ENCODE measurements at places on chromosomes 16 and 17. TPM values are rescaled to one million over a fixed set of nuclear protein-coding genes. Genes with fewer than 3 reads are reported as not detected.

DNA sequence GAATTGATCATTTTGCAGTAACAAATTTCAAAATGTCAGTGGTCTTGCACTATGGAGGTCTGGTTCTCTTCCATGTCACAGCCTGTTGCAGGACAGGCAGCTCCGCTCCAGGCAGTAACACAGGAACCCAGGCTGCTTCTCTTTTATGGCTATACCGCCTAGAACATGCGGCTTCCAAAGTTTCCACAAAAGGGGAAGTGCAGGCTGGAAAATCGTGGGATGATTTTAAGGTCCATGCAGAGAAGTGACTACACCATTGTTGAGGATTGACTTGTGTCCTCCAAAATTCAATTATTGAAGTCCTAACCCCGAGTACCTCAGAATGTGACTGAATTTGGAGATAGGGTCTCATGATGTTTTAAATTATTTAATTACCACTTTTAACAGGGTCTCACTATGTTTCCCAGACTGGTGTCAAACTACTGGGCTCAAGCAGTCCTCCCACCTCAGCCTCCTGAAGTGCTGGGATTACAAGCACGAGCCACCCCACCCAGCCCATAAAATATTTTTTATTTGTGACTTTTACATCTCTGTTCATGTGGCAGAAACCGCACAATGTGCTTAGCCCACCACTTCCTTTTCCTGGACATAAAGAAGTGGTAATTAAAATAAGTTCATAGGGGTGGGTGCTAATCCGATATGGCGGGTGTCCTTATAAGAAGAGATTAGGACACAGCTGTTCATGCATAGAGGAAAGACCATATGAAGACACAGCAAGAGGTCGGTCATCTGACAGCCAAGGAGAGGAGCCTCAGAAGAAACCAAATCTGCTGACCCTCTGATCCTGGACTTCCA is 279.2 kb upstream of the RPL38 start:
- DNase-seq = no peak

DNA sequence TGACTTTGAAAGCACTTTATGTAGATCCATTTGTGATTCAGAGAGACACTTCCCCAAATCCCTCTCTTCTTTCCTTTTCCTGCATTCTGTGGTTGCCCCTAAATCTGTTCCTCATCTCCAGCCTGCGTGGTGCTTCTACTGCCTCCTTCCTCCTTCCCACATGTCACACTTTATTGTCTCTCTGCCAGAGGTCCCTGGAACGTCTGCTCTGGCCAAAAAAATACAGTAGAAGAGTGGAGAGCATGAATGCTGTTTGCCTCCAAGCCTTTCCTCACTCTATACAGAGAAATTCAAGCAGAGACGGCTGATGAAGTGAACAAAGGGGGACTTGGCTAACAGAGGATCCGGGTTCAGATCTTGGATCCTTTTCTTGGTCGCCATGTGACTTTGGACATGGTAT is 22.8 kb upstream of the IRX3 start:
- DNase-seq = no peak

DNA sequence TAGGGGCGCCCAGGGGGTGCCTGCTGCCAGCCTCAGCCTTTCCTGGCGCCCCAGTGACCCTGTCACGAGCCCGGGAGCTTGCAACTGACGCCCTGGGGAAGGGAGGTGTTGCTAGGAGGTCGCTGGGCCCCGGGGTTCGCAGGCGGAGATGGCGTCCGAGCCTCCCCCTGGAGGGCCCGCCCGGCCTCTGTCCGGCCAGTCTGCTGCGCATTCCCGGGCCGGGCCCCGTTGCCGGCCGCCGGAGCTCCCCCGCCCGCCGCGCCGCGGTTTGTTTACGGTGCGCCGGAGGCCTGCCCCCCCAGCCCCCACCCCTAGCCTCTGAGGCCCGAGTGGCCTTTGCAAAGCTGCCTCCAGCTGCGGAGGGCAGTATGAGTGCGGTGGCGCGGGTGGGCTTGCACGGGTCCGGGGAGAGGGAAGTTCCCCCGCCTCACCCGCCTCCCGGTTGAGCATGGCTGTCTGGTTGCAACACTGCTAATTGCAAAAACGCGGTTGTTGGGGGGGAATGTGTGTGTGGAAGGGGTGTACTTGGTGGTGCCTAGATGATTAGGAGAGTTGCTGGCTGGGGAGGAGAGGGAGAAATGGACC is 514 bp downstream of the THRA start:
- DNase-seq = no peak

DNA sequence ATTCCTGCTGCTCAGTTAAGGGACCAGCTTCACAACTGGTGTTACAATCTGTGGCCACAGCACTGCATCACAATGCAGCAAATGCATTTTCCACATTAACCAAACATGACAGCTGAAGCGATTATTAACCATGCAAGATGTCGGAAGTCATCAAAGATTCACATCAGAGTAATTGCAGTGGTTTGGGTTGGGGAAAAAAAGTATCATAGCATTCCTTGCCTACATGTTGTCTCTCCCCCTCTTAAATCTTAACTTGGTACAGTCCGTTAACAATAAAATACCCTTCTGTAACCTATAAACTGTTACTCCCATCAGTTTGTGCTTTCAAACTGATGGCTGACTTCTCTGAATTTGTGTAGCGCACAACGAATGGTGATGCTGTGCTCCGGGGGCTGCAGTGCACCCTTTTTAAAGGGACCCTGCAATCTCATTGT is 51.6 kb downstream of the NUP93 start:
- no peak for DNase-seq

DNA sequence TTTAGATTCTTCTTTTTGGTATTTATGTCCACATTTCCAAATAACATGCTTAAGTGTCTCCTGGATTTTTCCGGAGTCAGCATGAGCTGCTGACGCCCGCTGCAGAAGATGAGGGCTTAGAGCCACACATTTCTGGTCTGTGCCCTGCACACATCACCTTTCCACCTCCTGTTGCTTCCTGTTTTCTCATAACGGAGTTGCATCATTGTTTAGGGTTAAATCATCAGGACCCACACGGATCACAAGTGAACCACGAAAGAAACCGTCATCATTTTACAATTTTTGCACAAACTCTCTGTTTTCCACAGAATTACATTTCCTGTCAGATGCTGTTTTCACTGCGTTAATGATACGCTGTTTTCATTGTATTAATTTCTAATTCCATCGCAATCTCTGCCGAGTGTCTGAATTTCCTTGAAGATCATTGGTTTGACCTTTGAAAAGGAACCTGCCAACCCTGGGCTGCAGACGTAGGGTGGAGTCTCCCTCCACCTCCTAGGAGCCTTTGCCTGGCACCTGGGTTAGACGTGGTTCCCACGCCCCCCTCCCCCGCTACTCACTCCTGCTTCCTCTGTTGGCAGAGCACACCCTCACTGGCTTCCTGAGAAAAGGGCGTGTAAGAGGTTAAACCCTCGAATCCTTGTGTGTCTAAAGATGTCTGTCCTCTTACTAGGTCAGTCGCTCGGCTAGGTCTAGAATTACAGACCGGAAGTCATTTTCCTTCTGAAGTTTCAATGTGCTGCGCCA is 68.2 kb downstream of the RNF213 start:
- DNase-seq = no peak

SHISA9 gene
- total RNA-seq = 0.05 TPM

HOXB8 gene
- 0.21 TPM for total RNA-seq

TNK1 gene
- 0.77 TPM for total RNA-seq

FBXW10 gene
- total RNA-seq = not detected

ATP2C2 gene
- total RNA-seq = not detected

GAS2L2 gene
- total RNA-seq = not detected

DNA sequence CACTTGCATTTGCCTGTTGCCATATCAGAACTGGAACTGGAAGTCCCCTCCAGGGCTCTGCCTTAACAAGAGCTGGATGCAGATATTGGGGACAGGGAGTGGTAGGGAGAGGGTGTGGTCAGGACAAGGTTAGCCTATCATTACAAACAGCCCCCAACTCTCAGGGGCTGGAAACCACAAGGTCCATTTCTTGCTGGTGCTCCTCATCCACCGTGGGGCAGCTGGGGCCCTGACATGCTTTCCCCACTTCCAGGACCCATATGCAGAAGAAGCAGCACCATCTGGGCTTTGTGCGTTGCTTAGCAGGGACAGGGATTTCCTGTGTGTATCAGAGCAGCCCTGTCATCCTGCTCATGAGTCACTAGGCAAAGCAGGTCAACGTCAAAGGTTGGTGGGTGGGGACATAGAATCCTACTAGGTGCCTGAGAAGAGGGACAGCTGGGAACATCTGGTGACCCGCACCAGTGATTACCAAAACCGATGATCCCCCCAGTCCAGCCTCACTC is 26.9 kb downstream of the RGS9 start:
- no peak for DNase-seq

DNA sequence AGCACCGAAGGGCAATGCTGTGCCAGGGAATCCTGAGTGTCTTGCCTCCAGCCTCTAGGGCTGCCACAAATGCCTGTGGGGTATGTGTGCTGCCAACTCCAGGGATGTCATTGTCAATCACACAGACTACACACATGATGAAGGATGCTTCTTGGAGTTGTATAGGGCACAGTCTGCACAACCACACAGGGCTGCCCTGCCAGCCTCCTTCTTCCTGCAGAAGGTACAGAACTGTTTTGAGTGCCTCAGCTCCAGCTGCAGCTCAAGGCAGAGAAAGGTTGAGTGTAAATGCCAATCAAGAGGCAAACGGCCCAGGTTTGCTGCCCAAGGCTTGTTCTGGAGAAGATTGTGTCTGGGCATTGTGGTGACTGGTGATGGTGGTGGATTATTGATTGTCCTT is 15.6 kb downstream of the SCNN1B start:
- no peak for DNase-seq

DNA sequence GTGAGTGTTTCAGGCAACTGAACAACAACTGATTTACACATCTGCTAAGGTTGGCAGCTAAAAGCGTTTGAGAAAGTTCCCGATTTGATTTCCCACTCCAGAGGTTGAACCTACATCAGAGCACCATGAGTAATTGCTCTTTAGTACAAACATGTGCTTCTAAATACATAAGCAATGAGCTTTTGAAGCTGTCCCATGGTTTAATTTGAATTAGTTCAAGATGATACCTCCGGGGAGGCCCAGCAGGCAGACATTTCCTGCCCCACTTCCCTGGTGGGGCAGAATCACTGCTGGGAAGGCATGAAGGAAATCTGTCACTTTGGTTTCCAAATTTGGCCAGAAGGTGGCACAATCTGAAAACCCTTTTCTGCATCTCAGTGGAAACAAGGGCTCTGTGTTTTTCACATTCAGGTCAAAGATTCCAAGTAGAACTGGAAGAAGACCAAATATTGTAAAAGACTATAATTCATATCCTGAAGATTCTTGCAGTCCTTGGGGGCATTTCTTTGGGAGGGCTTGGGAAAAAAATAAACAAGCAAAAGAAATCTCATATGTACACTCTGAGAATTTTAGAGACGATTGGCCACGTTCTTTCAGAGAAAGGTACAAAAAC is 176.2 kb upstream of the FAM20A start:
- DNase-seq = no peak

DNA sequence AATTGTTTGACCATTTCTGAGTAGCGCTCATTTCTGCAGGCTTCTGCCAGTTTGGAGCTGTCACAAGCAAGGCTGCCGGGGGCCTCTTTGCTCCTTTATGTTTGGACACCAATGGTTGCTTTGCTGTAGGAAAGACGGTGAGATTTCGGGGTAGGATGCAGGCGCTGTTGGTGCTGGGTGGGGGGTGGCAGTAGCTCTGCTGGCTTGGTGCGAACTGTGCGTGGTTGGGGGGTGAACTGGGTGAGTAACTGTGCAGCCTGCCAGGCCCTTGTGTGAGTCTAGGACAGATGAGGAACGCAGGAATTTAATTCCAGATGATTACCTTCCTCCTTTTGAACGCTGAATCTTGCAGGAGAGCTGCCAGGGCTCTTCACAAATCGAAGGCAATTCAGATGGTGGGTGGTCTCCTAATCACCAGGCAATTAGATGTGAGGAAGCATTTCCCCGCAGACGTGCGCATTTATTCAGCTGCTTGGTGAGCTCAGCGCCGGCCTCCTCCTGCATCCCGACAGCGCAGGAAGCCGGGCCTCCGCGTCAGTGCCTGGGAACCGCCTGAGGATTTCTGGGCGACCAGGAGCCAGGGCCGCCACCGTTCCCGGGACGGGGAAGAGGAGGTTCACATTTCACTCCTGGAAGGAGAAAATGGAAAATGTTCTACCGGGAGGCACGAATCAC is 154.4 kb downstream of the FOXL1 start:
- no peak for DNase-seq

DNA sequence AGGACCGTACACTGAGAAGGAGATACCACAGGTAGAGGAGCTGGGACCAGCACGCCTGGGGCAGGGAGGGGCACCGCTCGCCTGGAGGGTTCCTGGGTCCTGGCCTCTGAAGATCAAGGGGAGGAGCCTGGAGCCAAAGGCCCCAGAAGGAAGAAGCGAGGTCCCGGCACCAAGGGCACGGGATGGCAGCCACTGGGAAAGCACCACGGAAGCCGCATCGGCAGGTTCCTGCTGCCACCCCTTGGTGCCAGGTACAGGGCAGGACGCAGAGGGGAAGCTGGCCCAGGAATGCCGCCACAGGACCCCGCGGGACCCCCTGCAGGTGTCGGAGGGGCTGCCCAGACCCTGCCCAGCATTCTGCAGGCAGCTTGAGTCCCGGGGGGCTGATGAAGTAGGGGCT is 42.5 kb upstream of the CBFA2T3 start:
- no peak for DNase-seq

DNA sequence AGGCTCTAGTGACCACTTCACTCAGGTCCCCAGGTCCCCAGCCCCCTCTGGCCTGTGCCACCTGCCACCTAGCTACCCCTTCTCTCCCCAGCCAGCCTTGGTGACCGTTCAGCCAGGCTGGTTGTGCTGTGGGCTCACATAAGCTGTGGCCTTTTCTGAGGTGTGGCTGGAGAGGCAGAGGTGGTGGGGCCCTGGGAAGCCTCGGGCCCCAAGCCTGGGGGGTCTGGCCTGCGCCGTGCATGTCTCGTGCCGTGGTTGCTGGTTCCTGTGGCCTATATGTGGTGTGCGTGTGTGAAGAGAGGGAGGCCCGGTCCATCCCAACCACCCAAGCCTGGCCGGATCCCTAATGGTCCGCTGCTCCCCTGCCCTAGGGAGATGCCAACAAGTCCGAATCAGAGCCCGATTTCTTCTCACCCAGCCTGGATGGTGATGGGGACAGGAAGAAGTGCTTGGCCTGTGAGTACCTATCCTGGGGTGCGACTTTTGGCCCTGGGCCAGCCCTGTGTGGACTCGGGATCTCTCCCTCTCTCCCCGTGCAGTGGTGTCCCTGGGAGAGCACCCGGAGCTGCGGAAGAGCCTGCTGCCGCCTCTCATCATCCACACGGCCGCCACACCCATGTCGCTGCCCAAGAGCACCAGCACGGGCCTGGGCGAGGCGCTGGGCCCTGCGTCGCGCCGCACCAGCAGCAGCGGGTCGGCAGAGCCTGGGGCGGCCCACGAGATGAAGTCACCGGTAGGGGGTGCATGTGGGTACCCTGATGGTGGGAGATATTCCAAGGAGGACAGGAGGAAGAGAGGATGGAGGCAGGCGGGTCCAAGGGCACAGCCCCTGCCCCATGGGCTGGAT is 35.9 kb downstream of the CACNA1G start:
- DNase-seq = no peak

Measured in GM12878 (cell line).